ENCODE measurements at places on chromosomes 4 and X.

DNA sequence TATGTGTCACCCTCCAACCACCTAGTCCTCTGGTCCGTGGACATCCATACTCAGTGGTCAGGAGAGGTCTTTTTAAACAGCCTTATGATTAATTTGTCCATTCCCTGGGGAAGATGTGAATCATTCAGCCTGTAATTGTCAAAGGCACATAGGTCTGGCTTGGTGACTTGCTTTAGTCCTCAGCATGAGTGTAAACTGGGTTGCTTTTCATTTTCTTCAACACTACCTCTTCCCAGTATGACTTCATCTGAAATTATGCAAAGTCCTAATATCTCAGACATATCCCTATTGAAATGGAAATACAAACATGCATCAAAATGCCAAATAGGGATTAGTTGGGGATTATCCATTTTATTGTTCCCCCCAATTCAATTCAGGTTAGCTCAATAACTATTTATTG lies 208.3 kb upstream of the AMOT start:
- DNase-seq = no peak

DNA sequence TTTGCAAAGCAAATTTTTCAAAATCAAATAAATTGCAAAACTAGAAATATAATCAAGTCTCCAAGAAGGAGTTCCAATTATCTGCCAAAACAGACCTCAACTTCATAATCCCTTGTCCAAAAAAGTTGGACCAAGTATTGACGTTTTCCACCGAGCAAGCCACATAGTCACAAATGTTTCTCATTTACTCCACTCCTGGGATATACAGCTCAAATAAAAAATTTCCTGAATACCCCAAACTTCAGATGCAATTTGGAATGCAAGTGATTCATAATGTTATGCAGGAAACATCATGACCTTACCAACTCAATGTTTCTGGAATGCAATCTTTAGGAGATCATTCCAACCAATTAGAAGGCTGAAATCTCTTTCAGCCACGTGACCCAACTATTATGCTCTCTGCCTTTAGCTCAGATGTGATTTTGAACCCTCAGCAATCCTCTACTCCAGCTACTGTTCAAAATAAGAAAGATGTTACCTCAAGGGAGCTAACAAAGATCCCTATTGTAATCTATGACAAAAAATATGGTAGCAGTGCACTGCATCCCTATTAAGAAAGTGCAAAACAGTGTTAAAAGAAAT lies 72.4 kb downstream of the PRDM5 start:
- peak; percentile 35 for DNase-seq

DNA sequence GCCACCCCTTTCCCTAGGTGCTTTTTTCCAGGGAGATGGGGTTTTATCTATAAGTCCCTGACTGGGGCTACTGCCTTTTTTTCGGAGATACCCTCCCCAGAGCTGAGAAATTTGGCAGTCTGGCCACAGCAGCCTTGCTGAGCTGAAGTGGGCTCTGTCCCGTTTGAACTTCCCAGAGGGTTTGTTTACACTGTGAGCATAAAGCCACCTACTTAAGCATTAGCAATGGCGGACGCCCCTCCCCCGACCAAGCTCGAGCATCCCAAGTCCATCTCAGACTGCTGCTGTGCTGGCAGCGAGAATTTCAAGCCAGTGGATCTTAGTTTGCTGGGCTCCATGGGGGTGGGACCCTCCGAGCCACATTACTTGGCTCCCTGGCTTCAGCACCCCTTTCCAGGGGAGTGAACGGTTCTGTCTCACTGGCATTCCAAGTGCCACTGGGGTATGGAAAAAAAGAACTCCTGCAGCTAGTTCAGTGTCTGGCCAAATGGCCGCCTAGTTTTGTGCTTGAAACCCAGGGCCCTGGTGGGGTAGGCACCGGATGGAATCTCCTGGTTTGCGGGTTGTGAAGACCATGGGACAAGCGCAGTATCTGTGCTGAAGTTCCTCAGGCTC lies 456.4 kb upstream of the HTR2C start:
- DNase-seq = no peak

DNA sequence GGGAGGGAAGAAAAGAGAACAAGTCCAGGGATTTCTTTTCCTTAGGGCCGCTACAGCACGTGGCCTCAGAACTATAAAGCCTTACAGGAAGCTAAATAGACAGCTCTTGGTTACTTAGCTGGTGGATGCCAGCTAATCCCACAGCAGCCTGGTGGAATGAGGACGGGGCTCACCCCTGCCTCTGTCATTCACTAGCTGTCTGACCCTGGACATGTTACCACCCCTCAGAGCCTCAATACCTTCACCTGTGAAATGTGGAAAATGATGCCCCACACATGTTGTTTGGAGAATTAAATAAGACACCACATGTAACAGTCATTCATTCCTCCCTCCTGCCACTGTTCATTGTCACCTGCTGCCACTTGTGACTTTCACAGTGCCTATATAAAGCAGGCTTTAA lies 15.7 kb downstream of the CCKAR start:
- DNase-seq = no peak

Data from GM04504 (cell line).